Mesothelial cell of epicardium (in vitro differentiated cells): ENCODE measurements at places on chromosomes 13 and 19. TPM values are rescaled to one million over a fixed set of nuclear protein-coding genes. Genes with fewer than 3 reads are reported as not detected.

The IL12RB1 gene
- not detected in 3 replicates for total RNA-seq

The ZNF677 gene
- 50.2 to 53.4 TPM (median 51.7 TPM) in 3 replicates for total RNA-seq

GRCh38 chr13:37418490-37418889 lies 180.1 kb downstream of the POSTN start:
- no peak overlapping the region for H3K4me3 ChIP-seq
- no peak for DNase-seq
- peaks cover 38% of the 10 kb centered on the region for H3K4me1 ChIP-seq
- no peaks in the 10 kb centered on the region for H3K27me3 ChIP-seq

GRCh38 chr13:24984134-24984533 lies 111.8 kb upstream of the PABPC3 start:
- no peaks in the 10 kb centered on the region for H3K36me3 ChIP-seq
- no peak for DNase-seq
- H3K27ac ChIP-seq, result no peak overlapping the region
- H3K27me3 ChIP-seq, result peaks cover 44% of the 10 kb centered on the region
- H3K4me1 ChIP-seq, result peaks cover 8% of the 10 kb centered on the region
- no peak overlapping the region for H3K4me3 ChIP-seq

DNA sequence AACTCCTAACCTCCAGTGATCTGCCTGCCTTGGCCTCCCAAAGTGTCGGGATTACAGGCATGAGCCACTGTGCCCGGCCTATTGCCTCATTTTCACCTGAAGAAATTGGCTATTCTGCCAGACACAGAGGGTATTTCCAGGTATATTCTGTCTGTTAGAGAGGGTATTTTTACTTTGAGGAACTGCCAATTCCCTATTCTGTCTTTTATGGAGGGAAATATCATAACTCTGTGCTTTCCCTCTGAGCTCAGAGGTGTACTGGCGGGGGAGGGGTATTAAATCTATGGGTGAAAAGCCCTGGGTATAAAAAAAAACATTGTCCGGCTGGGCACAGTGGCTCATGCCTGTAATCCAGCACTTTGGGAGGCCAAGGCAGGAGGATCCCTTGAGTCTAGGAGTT lies 24.8 kb downstream of the TSKS start:
- no peaks in the 10 kb centered on the region for H3K27me3 ChIP-seq
- H3K36me3 ChIP-seq, result no peaks in the 10 kb centered on the region
- no peaks in the 10 kb centered on the region for H3K4me1 ChIP-seq
- no peak overlapping the region for H3K4me3 ChIP-seq
- no peak overlapping the region for H3K27ac ChIP-seq
- no peak for DNase-seq

- no peaks in the 10 kb centered on the region for H3K27me3 ChIP-seq
- H3K36me3 ChIP-seq, result no peaks in the 10 kb centered on the region
These were observed 135.4 kb downstream of the TNFRSF19 start for GRCh38 chr13:23705583-23705982.
